Adrenal gland (tissue), 19 donors: ENCODE measurements at places on chromosomes 16 and 17. TPM values are rescaled to one million over a fixed set of nuclear protein-coding genes. Genes with fewer than 3 reads are reported as not detected.

GRCh38 chr17:82384051-82384729 is 12.6 kb downstream of the UTS2R start:
- H3K4me1 ChIP-seq, result peaks cover 9% of the 10 kb centered on the region
- no peak overlapping the region for H3K4me3 ChIP-seq
- H3K27ac ChIP-seq, result no peak overlapping the region

DNA sequence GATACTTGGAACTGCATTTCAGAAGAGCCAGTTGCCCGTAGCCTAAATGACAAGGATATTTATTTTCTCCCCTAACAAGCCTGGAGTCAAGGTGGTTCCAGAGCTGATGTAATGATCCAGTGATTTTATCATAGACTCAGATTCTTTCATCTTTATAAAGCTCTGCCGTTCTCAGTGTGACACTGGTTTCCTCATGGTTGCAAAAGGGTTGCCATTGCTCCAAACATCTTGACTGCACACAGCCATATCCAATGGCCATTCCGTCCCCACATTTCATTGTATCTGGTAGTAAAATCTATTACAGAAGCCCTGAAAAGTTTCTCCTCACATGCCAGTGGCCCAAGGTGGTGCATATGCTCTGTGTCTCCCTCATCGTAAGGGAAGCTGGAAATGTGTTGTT is 63.1 kb upstream of the SDK2 start:
- no peaks in the 10 kb centered on the region for H3K36me3 ChIP-seq
- no peak for DNase-seq
- H3K27ac ChIP-seq, result no peak overlapping the region

DNA sequence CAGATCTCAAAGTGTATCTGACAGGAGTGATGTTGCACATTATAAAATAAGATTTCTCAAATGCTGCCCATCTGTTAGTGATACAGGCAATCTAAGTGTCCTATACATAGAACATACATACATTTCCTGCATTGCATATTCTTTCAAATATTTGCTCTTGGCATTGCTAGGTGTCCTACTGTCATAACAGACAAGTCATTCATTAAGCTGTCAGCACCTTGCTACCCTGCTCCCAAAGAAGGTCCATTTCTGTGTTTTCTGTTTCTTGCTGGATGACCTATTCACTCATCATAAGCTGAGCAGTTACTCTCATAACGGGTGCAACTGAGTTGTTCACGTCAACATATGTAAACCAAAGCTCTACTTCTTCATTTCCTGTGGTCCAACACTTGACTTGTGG is 719.0 kb downstream of the KCNJ2 start:
- no peak overlapping the region for H3K27ac ChIP-seq
- no peaks in the 10 kb centered on the region for H3K36me3 ChIP-seq
- no peak for DNase-seq
- H3K4me1 ChIP-seq, result no peaks in the 10 kb centered on the region
- no peaks in the 10 kb centered on the region for H3K27me3 ChIP-seq

- no peak overlapping the region for H3K4me3 ChIP-seq
- H3K4me1 ChIP-seq, result peaks cover 5% of the 10 kb centered on the region
- H3K36me3 ChIP-seq, result no peaks in the 10 kb centered on the region
- DNase-seq, result peak; percentile 30
- H3K27ac ChIP-seq, result no peak overlapping the region
Measured at GRCh38 chr16:19885451-19886072, 914 bp upstream of the GPRC5B start.

Gene DYNLRB2
- total RNA-seq, result 1.5 TPM

Gene STX1B
- total RNA-seq, result not detected

Gene CIITA
- 6.5 TPM for total RNA-seq
